ENCODE measurements at places on chromosomes 2 and 18. TPM values are rescaled to one million over a fixed set of nuclear protein-coding genes. Genes with fewer than 3 reads are reported as not detected.

Gene LHCGR
- polyA plus RNA-seq: not detected

Gene MEIS1
- not detected for polyA plus RNA-seq

Gene REV1
- polyA plus RNA-seq: 22.3 TPM

Gene ANKRD44
- 87.9 TPM for polyA plus RNA-seq

Gene CTAGE1
- not detected for polyA plus RNA-seq

Gene LCT
- not detected for polyA plus RNA-seq

Gene GMPPA
- 31.0 TPM for polyA plus RNA-seq

Gene NRP2
- not detected for polyA plus RNA-seq

Gene MERTK
- polyA plus RNA-seq: 0.25 TPM

Gene LYPD1
- polyA plus RNA-seq: not detected

Gene NPPC
- not detected for polyA plus RNA-seq

Gene GRP
- polyA plus RNA-seq: not detected

Gene RAMP1
- polyA plus RNA-seq: 1.3 TPM

Gene CABLES1
- polyA plus RNA-seq: not detected

Gene COPS7B
- polyA plus RNA-seq: 30.2 TPM

Gene XPO1
- 45.9 TPM for polyA plus RNA-seq

Gene NEU2
- not detected for polyA plus RNA-seq
